ENCODE measurements at places on chromosomes 16 and 17. TPM values are rescaled to one million over a fixed set of nuclear protein-coding genes. Genes with fewer than 3 reads are reported as not detected.

DNA sequence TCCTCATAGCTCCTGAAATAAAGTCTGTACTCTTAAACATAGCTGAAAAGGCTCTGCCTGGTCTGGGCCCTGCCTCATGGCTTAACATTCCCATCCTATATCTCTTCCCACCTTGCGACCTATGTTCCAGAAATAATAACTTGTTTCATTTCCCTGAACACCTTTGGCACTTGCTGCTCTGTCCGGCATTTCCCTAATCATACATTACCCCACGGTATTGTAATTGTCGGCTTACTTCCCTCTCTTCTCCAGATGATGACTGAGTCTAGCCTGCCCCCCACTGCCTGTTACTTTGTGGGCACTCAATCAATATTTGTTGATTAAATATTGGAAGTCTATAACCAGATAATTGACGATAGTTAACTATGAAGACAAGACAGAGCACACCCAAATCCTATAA is 23.3 kb upstream of the SUPT4H1 start:
- no peak for DNase-seq

DNA sequence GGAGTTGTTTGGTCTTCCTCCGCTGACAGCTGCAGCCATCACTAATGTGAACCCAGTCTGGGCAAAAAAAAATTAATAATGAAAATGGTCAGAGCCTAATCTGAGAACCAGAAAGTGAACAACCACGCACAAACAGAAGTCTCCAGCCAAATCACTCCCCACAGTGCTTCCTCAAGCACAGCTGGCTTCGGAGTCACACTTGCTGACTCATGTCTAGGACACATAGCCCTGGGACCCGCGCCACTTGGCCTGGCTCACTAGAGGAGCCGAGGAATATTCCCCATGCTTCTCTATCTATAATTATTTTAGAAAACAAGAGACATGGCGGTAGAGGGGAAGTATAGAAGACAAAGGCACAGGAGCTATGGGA is 109.1 kb downstream of the ZFHX3 start:
- DNase-seq: no peak

- no peak for DNase-seq
Observed at GRCh38 chr17:1376061-1376460, 24.0 kb downstream of the YWHAE start.

GRCh38 chr17:65441053-65441605 is 120.3 kb downstream of the AXIN2 start:
- DNase-seq: no peak

DNA sequence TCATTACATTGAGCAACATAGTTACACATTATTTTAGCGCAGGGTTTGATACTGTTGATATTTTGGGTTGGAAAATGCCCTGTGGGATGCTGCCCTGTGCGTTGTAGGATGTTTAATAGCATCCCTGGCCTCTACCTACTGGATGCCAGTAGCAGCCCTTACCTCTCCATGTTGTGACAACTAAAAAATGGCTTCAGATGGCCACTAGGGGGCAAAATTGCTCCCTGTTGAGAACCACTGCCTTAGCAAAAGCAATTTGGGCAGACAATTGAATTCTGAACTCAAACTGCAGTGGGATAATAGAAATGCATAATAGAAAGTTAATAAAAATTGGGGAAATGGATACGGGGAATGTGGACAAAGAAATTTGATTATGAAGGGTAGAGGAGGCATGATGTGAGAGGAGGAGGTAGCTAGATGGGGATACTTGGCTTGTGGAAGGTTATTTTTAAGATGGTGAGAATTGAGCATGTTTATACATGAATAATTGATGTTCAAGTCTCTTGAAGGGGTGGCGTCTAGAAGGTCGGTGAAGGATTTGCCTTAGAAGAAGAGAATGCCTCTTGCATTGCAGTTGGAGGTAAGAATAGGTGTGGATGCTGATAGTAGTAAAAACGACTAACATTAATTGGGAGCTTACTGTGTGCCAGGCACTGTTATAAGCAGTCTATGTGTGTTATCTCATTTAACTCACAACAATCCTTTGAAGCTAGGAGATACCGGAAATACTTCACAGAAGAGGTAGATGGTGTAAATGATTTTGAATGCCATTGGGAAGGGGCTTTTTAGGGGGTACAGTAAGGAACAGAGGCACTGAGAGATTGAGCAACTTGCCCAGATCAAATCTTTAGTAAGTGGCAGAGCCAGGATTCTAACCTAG is 19.0 kb downstream of the HEATR9 start:
- DNase-seq: no peak

DNA sequence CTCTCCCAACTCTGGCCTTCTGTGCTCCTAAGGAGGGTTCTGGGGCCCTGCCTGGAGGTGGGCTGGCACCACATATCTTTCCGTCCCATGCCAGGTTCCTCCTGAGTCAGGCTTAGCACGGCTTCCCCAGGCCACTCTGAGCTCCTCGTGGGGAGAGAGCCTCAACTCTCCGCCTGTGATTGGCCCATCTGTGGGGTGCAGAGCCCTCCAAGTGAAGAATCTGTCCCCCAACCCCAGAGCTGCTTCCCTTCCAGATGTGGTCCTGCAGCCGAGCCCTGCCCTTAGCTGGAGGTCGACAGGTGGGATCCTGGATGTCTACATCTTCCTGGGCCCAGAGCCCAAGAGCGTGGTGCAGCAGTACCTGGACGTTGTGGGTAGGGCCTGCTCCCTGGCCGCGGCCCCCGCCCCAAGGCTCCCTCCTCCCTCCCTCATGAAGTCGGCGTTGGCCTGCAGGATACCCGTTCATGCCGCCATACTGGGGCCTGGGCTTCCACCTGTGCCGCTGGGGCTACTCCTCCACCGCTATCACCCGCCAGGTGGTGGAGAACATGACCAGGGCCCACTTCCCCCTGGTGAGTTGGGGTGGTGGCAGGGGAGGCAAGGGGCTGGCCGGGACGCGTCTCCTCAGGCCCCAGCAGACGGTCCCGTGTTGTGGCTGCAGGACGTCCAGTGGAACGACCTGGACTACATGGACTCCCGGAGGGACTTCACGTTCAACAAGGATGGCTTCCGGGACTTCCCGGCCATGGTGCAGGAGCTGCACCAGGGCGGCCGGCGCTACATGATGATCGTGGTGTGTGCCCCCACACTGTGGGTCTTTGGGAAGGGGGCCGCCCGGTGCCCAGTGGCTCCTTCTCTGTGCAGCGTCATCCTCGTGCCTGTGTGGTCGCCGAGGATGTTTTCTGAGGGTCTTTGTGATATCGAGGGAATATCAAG is 6.9 kb downstream of the GAA start:
- DNase-seq: no peak

DNA sequence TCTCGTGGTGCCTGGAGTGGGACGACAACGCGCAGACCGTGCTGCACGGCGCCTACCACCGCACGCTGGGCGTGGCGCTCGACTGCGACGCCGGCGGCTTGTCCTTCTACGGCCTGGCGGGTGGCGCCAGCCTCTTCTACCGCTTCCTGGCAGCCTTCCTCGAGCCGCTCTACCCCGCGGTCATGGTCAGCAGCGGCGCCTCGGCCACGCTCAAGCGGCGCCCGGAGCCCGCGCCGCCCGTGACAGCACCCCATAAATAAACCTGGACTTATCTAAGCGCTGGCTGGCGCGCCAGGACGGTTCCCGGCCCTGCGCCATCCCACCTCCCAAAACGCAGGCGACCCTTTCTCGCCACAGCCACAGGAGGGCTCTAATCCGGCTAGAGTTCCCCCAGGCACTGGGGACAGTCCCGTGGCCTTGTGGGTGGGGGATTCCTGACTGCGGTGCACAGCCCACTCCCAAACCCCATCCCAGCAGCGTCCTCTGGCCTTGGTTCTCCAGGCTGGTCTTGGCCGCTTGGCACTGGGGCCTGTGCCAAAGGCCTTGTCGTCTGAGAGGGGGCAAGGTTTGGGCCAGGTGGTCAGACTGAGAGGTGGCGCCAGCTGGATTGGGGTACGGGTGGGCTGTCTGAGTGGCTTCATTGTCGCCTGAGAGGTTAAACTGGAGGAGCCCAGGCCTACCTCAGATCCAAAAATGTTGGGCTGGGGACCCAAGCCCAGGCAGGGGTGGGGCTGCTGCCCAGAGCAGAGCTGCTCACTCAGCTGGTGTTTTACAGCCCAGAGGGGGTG is 10.1 kb upstream of the SLC16A5 start:
- DNase-seq: no peak

- no peak for DNase-seq
Observed at GRCh38 chr17:44606658-44607057, 49.4 kb downstream of the FZD2 start.

DNA sequence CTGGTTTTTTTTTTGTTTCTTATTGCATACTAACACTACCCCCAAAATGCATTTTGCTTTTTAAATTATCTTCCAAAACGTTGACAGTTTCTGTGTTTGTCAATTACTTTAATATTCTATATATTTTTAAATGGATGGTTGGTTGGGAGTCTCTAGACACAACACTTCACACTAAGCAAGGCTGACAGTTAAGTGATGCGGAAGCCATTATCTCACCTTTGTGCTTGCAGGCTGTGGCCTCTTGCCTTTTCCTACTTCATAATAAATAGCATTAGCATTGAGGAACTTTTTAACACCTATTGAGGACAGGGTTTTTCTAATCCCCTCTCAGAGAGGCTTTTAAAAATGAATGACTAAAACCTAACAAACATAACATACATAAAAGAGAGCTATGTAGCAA is 280.8 kb upstream of the TBX2 start:
- no peak for DNase-seq

DNA sequence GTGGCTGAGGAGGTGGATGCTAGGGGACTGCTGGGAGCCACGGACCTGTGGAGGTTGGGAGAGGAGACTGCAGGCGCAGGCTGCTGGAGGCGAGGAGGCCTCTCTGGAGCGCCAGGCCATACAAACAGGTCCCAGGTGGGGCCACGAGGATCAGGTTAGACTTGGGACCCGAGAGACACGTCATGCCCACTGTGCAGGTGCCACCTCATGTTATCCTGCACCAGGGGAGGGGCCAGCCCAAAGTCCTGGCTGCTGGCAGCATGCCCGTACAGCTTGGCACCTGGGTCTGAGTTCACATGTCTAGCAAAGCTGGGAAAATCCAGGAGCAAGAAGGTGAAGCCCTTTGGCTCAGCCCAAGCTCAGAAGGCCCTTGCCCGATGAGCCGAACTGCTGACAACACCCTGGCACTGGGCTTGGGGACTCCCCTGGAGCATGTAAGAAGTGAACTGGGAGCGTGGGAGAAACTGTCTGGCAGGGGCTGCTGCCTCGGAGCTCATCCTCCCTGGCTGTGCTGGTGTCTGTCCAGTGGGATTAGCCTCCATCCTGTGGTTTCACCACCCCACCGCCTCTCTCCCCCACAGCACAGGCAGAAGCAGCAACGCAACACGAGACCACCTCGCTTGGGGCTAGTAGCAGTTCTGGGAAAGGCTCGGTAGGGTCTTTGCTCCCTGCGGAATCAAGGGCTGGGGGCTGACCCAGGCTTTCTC is 5.3 kb downstream of the ARHGDIA start:
- DNase-seq: no peak

- no peak for DNase-seq
Observed at GRCh38 chr17:32350666-32351418, 885 bp downstream of the ZNF207 start.

GRCh38 chr16:56919099-56919800 is 12.7 kb upstream of the HERPUD1 start:
- no peak for DNase-seq

DNA sequence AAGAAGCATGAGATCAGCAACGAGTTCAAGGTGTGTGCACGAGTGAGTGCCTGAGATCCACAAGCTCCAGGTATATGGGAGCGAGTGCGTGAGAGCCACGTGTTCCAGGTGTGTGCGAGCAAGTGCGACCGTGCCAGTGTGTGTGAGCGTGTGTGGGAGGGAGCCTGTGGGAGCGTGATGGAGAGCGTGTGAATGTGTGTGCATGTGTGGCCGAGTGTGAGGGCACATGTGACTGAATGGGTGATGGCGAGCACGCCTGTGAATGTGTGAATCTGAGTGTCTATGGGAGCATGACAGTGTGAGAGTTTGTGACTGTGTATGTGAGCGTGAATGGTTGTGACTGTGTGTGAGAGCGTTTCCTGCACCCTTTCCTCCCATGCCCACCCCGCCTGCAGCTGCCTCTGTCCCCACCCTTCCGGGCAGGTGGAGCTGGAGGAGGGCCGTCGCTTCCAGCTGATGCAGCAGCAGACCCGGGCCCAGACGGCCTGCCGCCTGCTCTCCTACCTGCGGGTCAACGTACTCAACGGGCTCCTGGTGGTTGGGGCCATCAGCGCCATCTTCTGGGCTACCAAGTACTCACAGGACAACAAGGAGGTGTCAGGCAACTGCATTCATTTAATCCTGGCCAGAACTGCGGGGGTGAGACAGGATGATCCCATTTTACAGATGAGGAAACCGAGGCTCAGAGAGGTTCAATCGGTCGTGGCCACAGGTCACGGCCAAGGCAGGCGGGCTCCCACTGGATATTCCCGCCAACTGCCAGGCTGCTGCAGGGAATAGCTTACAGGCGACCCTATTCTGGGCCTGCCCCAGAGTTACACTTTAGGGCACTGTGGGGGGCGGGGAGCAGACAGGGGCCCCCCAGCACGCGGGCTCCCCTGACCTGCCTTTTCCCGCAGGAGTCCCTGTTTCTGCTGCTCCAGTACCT is 3.7 kb downstream of the TMC8 start:
- DNase-seq: no peak

DNA sequence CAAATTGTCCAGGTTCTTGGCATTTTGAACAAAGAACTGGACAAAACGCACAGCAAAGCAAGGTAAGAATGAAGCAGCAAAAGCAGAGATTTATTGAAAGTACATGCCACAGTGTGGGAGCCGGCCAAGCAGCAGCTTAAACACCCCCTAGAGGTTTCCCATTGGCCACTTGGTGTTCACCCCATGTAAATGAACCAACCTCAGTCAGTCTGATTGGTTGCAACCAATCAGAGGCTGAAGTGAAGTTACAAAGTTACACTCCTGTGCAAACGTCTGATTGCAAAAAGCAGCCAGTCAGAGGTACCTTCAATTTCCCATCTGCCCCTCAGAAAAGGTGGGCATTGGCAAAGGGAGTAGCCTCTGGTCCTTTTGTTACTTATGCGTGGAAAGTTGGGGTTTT is 8.8 kb upstream of the ZNF263 start:
- no peak for DNase-seq

ACAP1 gene
- 3.2 TPM for total RNA-seq

NUDT7 gene
- total RNA-seq: 6.2 TPM

LDHD gene
- total RNA-seq: 1.8 TPM

MBTPS1 gene
- 75.7 TPM for total RNA-seq

PRR35 gene
- 0.12 TPM for total RNA-seq
